ENCODE measurements at places on chromosomes 16 and 17. TPM values are rescaled to one million over a fixed set of nuclear protein-coding genes. Genes with fewer than 3 reads are reported as not detected.

The KRT20 gene
- total RNA-seq: 2.7 TPM

The MYOCD gene
- total RNA-seq: 2.0 TPM

The RUNDC3A gene
- total RNA-seq: not detected

The PLK1 gene
- total RNA-seq: 0.05 TPM

The TMEM92 gene
- total RNA-seq: not detected

DNA sequence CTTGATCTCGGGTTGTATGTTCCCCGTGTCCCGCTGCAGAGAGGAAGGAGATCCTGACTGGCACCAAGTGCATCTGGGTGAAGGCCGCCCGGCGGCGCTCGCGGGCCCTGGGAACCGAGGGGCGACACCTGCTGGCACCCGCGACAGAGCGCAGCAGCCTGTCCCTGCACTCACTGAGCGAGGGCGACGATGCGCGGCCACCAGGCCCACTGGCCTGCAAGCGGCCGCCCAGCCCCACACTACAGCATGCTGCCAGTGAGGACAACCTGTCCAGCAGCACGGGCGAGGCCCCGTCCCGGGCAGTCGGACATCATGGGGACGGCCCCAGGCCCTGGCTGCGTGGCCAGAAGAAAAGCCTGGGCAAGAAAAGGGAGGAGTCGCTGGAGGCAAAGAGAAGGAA, 7.5 kb downstream of the BTBD17 start:
- no peak for DNase-seq

DNA sequence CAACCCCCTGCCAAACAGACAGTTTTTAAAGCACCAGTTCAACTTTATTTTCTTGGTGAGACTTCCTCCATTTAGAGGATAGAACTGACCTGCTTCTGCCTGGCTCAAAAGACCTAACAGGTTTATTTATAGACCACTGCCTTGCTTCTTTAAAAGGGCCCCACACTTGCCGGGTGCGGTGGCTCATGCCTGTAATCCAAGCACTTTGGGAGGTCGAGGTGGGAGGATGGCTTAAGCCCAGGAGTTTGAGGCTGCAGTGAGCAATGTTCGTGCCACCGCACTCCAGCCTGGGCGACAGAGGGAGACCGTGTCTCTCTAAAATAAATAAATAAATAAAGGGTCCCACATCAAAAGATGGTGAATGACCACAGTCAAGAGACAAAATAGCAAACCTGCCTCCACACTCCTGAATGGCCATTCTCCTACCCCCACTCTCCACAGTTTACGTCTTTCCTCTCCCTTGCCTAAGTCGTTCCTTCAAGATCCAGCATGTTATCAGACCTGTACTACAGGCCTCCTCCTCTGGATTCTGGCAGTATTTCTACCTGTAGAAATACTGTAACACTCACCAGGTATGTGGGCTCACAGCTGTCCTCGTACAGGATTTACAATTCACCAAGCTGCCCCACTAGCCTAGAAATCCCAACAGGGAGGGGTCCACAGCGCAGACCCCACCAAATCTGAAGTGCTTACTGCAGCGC, 95.6 kb downstream of the SMG6 start:
- peak; percentile 33 for DNase-seq

GRCh38 chr17:46194393-46195216, 1.4 kb upstream of the KANSL1 start:
- no peak for DNase-seq

DNA sequence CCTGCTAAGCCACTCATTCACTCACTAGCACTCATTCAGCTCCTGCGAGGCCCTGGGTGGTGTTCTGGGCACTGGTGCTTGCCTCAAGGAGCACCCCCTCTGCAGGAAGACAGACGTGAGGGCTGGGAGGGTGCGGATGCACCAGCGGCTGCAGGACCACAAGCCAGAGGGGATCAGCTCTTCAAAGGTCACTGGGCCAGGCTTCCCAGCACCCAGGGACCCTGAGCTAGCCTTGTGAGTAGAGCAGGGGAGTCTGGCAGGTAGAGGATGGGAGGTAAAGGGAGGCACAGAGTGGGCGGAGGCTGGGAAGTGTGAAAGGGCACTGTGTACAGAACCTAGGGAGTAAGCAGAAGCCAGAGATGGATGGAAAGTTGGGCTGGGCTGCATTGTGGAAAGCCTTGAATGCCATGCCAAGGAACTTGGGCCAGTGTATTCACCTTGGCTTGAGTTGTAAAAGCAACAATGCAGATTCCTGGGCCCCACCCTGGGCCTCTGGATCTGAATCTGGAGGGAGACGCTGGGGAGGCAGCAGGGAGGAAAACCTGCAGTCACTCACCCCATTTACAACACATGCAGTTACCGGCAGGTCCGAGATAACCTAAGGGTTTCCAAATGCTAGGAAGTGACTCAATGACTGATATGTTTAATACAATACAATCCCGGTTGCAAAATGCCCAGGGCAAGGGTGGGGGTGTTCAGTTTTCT, 1.7 kb downstream of the IL4R start:
- DNase-seq: no peak

- DNase-seq: no peak
Observed at GRCh38 chr17:72886622-72887021, 205.9 kb downstream of the SLC39A11 start.

DNA sequence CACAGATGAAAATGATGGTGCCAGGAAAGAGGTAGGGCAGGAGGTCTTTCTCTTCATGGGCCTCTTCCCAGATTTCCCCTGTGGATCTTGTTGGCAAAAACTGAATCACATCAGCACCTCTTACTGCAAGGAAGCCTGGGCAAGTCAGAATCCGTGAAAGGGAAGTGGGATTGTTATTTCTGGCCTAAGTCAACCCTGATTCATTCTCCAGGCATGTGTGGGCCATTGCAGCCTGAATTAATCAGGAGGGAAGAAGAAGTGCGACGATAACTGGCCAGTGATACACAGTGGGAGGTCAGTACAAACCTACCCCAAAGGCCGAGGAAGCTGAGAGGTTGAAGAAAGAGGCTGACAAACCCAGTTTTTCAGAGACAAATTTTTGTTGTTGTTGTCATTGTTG, 17.9 kb upstream of the NSMCE1 start:
- no peak for DNase-seq

DNA sequence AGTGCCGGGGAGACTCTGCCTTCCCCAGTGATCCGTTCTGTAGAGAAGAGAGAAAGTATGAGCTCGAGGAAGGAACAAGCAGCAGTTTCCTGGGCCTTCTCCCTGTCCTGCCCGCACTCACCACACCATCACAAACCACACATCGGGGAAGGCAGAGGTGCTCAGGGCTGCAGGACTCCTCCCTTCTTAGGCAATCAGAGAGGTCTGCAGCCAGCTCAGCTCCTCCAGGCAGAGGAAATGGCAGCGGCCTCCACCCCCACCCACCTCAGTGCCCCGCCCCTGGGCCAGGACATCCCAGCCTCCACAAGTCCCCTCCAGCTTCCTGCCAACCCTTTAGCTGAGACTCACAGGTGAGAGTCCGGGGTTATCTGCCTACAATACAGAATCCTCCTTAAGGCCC, 2.0 kb downstream of the ZNF319 start:
- no peak for DNase-seq

DNA sequence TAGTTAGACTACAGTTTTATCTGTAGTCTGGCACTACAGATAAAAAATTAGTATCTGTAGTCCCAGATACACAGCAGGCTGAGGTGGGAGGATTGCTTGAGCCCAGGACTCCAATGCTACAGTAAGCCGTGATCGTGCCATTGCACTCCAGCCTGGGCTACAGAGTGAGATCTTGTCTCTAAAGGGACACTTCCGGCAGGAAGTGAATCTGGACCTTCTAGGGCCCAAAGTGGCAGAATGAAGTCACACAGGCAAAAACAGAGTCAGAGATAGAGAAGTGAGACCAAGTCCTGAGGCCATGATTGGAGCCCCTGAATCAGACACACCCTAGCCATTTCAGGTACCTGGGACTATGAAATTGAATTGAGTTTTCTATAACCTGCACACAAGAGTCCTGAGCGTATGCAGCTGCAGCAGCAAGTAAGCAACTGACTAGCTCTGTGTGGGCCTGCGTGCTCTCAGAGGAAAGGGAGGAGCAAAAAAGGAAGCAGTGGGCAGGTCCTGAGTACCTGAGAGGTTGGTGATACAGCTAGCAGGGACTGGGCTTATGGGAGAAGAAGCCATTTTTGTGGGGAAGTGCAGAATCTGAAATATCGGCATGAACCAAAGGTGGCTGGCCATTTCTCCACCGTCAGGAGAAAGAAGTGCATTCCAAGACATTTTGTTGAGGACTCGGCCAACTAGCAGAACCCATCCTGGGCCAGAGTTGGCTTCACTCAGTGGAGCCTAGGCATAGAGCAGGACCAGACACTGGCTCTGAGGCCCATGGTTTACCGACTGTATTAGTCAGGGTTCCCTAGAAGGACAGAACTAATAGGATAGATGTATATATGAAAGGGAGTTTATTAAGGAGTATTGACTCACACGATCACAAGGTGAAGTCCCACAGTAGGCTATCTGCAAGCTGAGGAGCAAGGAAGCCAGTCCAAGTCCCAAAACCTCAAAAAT, 27.2 kb upstream of the BRD7 start:
- no peak for DNase-seq

- no peak for DNase-seq
Observed at GRCh38 chr16:50099957-50100648, 34.3 kb downstream of the HEATR3 start.

DNA sequence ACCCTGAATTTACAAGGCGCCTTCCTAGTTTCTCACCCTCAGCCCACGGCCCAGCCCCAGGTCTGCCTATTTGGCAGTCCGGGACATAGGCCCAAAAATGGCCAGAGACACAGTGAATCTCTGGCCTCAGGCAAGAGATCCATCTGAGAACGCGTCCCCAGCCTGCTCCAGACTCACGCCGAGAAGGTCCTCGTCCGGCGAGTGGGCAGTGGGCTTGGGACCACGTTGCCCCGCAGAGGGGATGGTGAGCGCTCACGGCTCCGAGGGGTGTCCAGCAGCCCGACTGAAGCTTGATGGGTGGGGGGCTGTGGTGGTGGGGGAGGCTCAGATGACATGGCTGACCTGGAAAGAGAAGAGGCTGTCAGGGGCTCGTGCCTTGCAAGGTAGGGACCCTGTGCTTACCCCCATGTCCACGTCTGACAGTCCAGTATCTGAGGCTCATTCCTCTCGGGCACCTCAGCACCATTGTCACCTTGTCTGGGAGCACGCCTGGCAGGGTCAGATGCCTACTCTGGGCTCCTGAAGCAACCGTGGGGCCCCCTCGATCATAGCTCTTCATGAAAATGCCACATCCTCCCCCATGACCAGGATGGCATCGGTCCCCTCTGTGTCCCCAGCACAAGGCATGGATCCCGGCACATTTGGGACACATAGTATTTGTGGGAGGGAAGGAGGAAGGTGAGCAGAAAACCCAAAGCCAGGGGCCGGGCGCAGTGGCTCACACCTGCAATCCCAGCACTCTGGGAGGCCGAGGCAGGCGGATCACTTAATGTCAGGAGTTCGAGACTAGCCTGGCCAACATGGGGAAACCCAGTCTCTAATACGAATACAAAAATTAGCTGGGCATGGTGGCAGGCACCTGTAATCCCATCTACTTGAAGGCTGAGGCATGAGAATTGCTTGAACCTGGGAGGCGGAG, 9.6 kb downstream of the CARHSP1 start:
- no peak for DNase-seq

DNA sequence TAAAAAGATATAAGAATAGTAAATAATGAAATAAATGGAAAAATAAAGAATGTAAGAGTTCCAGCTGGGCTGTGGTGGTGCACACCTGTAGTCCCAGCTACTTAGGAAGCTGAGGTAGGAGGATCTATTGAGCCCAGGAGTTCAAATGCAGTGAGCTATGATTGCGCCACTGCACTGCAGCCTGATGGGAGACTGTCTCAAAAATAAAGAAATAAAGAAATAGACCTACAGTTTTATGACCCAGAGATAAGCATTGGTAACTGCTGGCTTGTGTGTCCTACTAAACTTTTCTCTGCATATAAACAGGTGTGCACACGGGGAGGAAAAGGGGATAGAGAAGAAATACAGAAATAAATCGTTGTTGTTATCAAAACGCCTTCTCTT, 7.8 kb upstream of the PDP2 start:
- no peak for DNase-seq

Data from gastrocnemius medialis (tissue), 4 donors.